Effector CD4-positive, alpha-beta T cell (primary cell): ENCODE measurements at places on chromosomes 1 and 21.

DNA sequence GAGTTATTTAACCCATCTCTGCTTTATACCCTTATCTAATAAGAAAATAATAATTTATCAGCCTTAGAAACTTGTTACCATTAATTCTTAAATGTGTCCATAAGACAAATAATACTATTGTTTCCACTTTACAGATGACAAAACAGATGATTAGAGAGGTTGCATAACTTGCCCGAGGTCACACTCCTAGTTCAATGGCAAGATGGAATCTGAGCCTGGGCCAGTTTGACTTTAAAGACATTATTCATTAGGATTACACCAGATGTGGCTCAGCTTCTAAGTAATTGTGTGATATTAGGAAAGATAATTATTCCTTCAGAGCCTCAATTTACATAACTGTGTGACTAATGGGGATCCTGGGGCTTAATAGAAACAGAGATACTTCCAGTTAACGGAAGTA is 42.3 kb upstream of the KCNK2 start:
- no peak for DNase-seq

DNA sequence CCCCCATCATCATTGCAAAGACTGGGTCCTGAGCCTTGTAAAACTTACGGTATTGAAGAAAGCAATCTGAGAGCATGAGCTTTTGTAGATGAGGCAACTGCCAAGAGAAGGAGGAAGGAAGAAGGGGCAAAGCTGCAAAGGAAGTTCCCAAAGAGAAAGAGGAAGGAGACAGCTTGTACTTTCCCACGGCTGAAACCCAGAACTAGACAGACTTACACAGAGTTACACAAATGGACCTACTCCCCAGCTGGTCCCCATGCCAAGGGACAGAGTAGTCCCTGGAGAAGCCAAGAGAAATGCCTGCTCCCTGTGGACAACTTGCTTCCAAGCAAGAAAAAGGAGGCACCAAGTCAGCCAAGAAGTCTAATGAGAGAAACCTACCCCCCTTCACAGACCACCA is 22.6 kb downstream of the SLC5A9 start:
- DNase-seq: no peak

- DNase-seq: no peak
Observed at GRCh38 chr21:18468790-18469189, 65.2 kb upstream of the TMPRSS15 start.

DNA sequence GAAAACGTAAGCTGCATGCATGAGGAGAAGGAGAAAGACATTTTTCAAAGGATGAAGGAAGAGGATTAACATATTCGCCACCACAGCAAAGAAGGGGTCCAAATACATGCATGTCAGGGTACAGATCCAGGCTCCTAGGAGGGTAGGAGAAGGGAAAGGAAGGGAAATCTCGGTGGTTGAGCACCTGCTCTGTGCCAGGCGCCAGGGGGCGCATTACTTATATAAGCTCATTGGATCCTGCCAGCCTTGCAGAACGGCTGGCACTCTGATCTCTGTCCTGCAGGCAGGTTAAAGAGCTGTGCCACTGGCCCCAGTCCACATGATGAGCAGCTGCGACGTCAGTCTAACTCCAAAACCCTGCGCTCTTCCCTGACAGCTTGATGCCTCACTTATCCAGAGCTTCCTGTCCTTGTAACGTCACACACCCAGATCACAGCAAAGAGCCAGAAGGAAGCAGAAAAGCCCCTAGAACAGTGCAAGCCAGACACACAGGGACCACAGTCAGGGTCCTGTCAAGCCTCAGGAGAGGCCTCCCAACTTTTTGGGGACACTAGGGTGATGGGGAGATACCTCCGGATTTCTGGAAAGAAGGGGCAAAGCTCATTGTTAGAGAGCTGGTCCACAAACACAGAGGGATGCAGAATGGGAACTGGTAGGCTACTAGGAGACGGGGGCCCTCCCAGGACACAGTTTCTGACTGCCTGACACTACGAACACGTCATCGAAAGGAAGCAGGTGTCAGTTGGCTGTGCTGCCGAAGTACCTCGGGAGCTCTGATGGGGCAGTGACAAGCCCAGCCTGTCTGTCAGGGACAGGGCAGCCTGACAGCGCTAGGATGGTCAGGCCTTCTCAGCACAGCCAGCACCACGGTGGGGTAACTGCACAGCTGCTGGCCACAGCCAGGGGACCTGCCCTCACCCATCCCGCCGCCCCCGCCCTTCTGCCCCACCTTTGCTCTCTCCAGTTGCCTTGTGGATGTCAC is 99.1 kb downstream of the BEND5 start:
- no peak for DNase-seq

GRCh38 chr1:94095112-94095637 is 25.8 kb downstream of the ABCA4 start:
- DNase-seq: no peak
